HFFc6 (cell line): ENCODE measurements at places on chromosomes 7 and 10. TPM values are rescaled to one million over a fixed set of nuclear protein-coding genes. Genes with fewer than 3 reads are reported as not detected.

DNA sequence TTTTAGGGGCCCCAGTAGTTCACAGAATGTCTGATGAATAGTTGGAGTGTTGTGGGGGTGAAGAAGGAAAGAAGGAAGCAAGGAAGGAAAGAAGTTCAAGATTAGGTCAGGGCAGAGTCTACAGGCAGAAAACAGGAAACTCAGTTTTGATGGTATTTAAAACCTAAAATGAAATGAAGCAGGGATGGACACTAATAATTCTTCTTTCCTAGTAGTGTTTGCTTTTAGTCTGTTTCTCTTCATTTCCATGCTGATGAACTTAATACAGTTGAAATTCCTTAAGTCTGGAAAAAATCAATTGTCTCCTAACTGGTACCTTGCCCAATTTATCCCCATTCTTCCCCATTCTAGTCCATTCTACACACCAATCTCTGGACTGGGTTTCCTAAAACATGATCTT, 59.0 kb upstream of the GSAP start:
- H3K4me3 ChIP-seq = no peak overlapping the region
- H3K27me3 ChIP-seq = no peaks in the 10 kb centered on the region; the same call in 1 of the 2 replicates
- H3K27ac ChIP-seq = no peak overlapping the region
- peaks cover 18% of the 10 kb centered on the region for H3K4me1 ChIP-seq

DNA sequence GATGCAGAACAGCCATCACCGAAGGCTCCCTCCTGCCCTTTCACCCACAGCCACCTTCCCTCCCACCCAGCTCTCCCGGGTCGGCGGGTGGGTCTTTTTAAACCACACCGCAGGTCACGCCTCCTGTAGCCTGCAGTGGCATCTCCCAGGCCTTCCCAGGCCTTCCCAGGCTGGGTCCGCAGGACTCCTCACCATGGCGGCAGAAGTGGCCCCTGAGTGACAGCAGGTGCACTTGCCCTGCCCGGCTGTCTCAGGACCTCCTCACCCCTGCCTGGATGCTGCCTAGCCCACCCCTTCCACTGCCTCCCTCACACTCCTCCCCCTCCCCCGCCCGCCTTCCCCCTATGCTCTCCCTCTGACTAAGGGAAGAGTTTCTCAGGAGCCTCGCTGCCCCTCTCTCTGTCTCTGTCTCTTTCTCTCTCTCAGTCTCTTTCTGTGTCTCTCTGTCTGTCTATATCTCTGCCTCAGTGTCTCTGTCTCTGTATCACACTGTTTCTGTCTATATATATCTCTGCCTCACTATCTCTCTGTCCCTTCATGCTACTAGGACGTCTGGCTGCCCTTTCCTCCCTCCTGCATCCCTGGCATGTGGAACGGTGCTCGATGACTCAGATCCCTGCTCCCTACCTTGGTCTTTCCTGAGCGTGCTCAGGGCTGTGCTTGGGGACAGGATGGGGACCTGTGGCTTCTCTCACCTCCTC, 57.5 kb downstream of the GLRX3 start:
- H3K27me3 ChIP-seq = no peaks in the 10 kb centered on the region; the same call in none of the 2 replicates
- peaks cover 6% of the 10 kb centered on the region for H3K4me1 ChIP-seq
- no peak overlapping the region for H3K4me3 ChIP-seq
- no peak overlapping the region for H3K27ac ChIP-seq
- no peaks in the 10 kb centered on the region; the same call in 1 of the 2 replicates for H3K36me3 ChIP-seq

GRCh38 chr10:68871731-68872342, 29.3 kb upstream of the DDX50 start:
- H3K4me3 ChIP-seq = no peak overlapping the region; the same call in 1 of the 2 replicates
- peak overlapping the region; percentile 44; the same call in 1 of the 2 replicates for H3K27ac ChIP-seq
- H3K36me3 ChIP-seq = peaks cover 8% of the 10 kb centered on the region; the same call in 1 of the 2 replicates

GRCh38 chr7:15750727-15751126, 64.2 kb upstream of the MEOX2 start:
- H3K27me3 ChIP-seq = no peaks in the 10 kb centered on the region

WDR37 gene
- 17.0 and 18.4 TPM in 2 replicates for total RNA-seq

GRCh38 chr10:114071178-114071577, 27.5 kb downstream of the ADRB1 start:
- peaks cover 19% of the 10 kb centered on the region for H3K4me1 ChIP-seq
- H3K27me3 ChIP-seq = peaks cover 9% of the 10 kb centered on the region
- H3K36me3 ChIP-seq = no peaks in the 10 kb centered on the region
- no peak overlapping the region for H3K4me3 ChIP-seq

GRCh38 chr10:52755297-52756062, 17.1 kb downstream of the MBL2 start:
- no peaks in the 10 kb centered on the region for H3K36me3 ChIP-seq
- H3K27me3 ChIP-seq = peaks cover 13% of the 10 kb centered on the region
- no peak overlapping the region for H3K4me3 ChIP-seq
- peaks cover 22% of the 10 kb centered on the region for H3K4me1 ChIP-seq

GRCh38 chr10:129483430-129484010, 16.5 kb downstream of the MGMT start:
- H3K27ac ChIP-seq = no peak overlapping the region
- no peak for DNase-seq
- no peak overlapping the region for H3K4me3 ChIP-seq
- peaks cover 35% of the 10 kb centered on the region for H3K36me3 ChIP-seq
- H3K27me3 ChIP-seq = no peaks in the 10 kb centered on the region

PLOD3 gene
- total RNA-seq = 128 to 171 TPM (median 162 TPM) in 3 replicates

DNA sequence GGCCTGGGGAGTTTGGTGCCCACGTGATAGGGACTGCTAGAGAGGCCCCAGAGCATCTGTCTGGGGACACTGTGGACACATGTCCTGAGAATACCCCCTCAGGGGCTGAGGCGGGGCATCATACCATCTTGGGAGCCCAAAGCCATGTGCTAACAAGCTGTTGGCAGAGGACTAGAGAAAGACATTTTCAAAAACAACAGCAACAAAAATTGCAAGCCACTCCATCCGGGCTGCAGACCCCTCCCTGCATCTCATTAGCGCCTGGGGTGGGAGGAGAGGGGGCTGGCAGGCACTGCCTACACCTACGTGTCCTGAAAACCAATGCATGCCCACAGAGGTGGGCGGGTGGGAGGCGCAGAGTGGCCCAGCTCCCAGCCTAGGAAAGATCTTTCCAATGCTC, 507.4 kb upstream of the PODXL start:
- DNase-seq = no peak
- H3K4me3 ChIP-seq = no peak overlapping the region
- no peak overlapping the region for H3K27ac ChIP-seq
- no peaks in the 10 kb centered on the region for H3K36me3 ChIP-seq

GRCh38 chr7:134901389-134902020, 84.8 kb upstream of the AGBL3 start:
- H3K4me3 ChIP-seq = peak overlapping the region; percentile 42; the same call in 1 of the 2 replicates
- peak overlapping the region; percentile 77 for H3K27ac ChIP-seq
- no peak for DNase-seq
- H3K4me1 ChIP-seq = peaks cover 88% of the 10 kb centered on the region
- H3K36me3 ChIP-seq = peaks cover 65% of the 10 kb centered on the region

- H3K36me3 ChIP-seq = peaks cover 24% of the 10 kb centered on the region
- no peak for DNase-seq
- H3K27ac ChIP-seq = peak overlapping the region; percentile 67
- peak overlapping the region; percentile 96 for H3K4me3 ChIP-seq
Measured at GRCh38 chr7:73555411-73555982, 2.0 kb downstream of the BCL7B start.

- peaks cover 3% of the 10 kb centered on the region for H3K27me3 ChIP-seq
- 0 out of 2 replicates have a peak, but pooled peaks cover 6% of the 10 kb centered on the region for H3K36me3 ChIP-seq
- H3K4me1 ChIP-seq = no peaks in the 10 kb centered on the region
- no peak overlapping the region for H3K4me3 ChIP-seq
- no peak for DNase-seq
Measured at GRCh38 chr10:86105181-86105580, 261.4 kb downstream of the GRID1 start.

GRCh38 chr7:37796138-37796775, 52.1 kb upstream of the NME8 start:
- H3K4me1 ChIP-seq = no peaks in the 10 kb centered on the region
- H3K27ac ChIP-seq = no peak overlapping the region
- no peaks in the 10 kb centered on the region; the same call in 1 of the 2 replicates for H3K36me3 ChIP-seq
- no peak overlapping the region for H3K4me3 ChIP-seq
- DNase-seq = no peak

DNA sequence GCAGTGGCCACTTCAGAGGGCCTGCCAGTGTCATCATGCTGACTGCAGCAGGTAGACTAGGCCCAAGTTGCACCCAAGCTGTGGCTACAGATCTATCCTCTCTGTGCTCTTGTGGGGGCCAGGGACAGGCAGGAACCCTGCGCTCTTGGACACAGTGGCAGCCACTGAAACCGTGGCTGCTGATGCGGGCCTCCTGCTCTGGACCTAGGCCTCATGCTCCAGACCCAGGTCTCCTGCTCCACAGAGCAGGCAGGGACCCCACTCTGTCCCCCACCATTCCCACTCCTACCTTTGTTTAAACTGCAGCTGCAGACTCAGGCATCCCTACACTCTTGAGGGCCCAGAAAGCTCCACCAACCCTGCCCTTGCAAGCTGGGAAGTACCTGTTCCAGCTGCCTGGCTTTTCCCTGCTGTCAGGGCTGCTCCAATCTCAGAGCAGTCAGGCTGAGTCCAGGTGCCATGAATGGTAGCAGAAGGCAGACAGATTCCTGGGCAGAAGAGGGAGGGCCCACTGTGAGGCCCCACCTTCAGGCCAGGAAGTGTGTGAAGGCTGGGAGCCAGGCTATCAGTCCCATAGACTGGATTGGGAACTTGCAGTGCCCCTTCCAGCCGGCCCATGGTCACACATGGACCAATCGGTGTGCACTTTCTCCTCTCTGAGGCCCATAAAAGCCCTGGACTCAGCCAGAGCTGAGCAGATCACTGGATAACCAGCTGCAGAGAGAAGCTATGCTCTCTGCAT, 634.0 kb upstream of the SEMA3D start:
- no peak for DNase-seq
- no peaks in the 10 kb centered on the region for H3K4me1 ChIP-seq
- H3K4me3 ChIP-seq = no peak overlapping the region
- H3K27ac ChIP-seq = no peak overlapping the region
- no peaks in the 10 kb centered on the region for H3K36me3 ChIP-seq
- no peaks in the 10 kb centered on the region for H3K27me3 ChIP-seq

DNA sequence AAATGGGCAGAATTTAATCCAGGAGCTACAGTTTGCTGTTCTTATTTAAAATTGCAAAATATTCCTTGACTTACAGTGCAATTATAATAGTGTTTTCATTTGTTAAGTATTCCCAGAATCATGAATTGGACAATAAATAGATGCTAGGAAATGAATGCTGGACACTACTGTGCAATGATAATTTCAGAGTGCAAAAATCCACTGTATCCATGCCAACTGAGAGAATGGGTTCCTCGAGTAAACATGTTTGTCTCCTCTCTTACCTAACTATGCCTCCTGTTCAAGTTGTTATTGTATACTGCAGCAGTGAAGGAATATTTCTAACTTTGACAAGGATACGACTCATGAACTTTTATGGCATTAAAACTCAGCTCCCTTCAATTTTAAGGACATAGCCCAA, 1396.3 kb downstream of the GATA3 start:
- no peaks in the 10 kb centered on the region for H3K36me3 ChIP-seq
- H3K4me1 ChIP-seq = no peaks in the 10 kb centered on the region
- H3K27ac ChIP-seq = no peak overlapping the region
- no peak overlapping the region for H3K4me3 ChIP-seq

DNA sequence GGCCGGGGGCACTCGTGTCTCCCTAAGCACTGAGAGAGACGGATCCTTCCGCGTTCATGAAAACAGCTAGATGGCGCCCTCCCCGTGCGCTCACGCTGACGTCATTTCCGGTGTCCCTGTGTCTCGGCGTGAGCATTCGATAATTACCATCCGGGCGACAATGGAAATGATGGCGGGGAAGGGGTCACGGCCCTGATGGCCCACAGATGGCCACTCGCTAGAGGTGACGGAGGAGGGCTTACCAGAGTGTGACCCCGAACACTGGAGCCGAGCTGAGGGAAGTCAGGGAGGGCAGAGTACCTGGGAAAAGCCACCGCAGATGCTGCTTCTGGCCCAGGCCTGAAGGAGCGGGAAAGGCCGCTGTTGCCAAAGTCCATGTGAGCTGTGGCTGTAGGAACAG, 222.9 kb downstream of the TCERG1L start:
- H3K4me3 ChIP-seq = no peak overlapping the region
- no peak overlapping the region for H3K27ac ChIP-seq
- peaks cover under 1% of the 10 kb centered on the region; the same call in 1 of the 2 replicates for H3K36me3 ChIP-seq
- peaks cover 5% of the 10 kb centered on the region; the same call in 1 of the 2 replicates for H3K27me3 ChIP-seq
- peaks cover 2% of the 10 kb centered on the region; the same call in 1 of the 2 replicates for H3K4me1 ChIP-seq
- no peak for DNase-seq

DNA sequence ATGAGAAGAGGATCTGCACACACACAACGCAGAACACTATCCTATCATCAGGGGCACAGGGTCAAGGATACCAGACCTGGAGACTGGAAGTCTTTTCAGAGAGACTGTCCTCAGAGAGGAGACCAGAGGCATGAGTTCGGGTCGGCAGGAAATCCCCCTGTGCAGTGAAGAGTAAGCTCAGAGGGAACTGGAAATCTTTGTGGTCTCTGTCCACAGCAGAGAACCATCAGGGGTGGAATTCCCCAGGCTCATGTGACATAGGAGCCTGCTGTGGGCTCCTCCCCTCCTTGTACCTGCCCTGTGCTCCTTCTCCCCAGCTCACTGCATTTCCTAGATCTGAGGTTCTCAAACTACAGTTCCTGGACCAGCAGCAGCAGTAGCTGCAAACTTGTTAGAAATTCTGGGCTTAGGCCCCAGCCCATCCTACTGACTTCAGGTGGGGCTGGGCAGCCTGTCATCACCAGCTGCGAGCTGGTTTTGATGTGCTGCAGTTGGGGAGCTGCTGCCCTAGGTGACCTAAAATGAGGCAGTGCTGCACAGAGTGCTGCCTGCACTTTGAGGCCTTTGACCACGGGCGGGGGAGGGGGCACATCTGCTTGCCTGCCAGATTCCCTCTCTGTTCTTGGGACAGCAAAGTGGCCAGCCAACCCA, 2.4 kb downstream of the ZMIZ2 start:
- no peak for DNase-seq
- peaks cover 7% of the 10 kb centered on the region for H3K36me3 ChIP-seq
- H3K27ac ChIP-seq = no peak overlapping the region
- peaks cover 35% of the 10 kb centered on the region for H3K4me1 ChIP-seq

DNA sequence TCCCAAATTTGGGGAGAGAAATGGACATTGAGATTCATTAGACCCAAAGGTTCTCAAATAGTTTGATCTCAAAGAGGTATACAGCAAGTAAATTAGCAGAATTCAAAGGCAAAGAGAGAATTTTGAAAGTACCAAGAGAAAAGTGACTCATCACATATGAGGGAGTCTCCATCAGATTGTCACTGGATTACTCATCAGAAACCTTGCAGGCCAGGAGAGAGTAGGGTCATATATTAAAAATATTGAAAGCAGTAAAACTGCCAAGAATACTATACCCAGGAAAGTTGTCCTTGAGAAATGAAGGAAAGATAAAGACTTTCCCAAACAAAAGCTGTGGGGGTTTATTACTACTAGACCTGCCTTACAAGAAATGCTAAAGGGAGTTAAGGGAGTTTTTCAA, 140.6 kb downstream of the TMEM168 start:
- no peak overlapping the region for H3K27ac ChIP-seq
- no peak for DNase-seq
- peaks cover 5% of the 10 kb centered on the region; the same call in 1 of the 2 replicates for H3K36me3 ChIP-seq
- H3K27me3 ChIP-seq = no peaks in the 10 kb centered on the region

GRCh38 chr7:13067036-13067435, 379.6 kb downstream of the ARL4A start:
- no peaks in the 10 kb centered on the region for H3K36me3 ChIP-seq
- H3K27ac ChIP-seq = no peak overlapping the region
- no peak for DNase-seq
- H3K4me1 ChIP-seq = no peaks in the 10 kb centered on the region
- H3K4me3 ChIP-seq = no peak overlapping the region
- H3K27me3 ChIP-seq = no peaks in the 10 kb centered on the region

GRCh38 chr7:44537442-44537841, 3.7 kb downstream of the NPC1L1 start:
- no peak overlapping the region for H3K27ac ChIP-seq
- peaks cover 10% of the 10 kb centered on the region for H3K4me1 ChIP-seq
- no peak overlapping the region for H3K4me3 ChIP-seq
- peaks cover 9% of the 10 kb centered on the region for H3K27me3 ChIP-seq
